ENCODE measurements at places on chromosomes 1 and 21. TPM values are rescaled to one million over a fixed set of nuclear protein-coding genes. Genes with fewer than 3 reads are reported as not detected.
A peak's percentile ranks its signal among the peaks of the same experiment; 100 is the strongest.

The CYP4A22 gene
- total RNA-seq: not detected

The CRABP2 gene
- 4.5 TPM for total RNA-seq

The OPTC gene
- total RNA-seq: not detected

The FAM3B gene
- total RNA-seq: 9.9 TPM

The LCE1C gene
- not detected for total RNA-seq

The C1orf74 gene
- total RNA-seq: 2.0 TPM

The RGS7 gene
- not detected for total RNA-seq

The CFHR4 gene
- not detected for total RNA-seq

- DNase-seq: no peak
- H3K4me3 ChIP-seq: no peak overlapping the region
- peaks cover 11% of the 10 kb centered on the region for H3K4me1 ChIP-seq
- no peaks in the 10 kb centered on the region for H3K27me3 ChIP-seq
Observed at GRCh38 chr1:167710836-167711235, 10.9 kb upstream of the MPZL1 start.

DNA sequence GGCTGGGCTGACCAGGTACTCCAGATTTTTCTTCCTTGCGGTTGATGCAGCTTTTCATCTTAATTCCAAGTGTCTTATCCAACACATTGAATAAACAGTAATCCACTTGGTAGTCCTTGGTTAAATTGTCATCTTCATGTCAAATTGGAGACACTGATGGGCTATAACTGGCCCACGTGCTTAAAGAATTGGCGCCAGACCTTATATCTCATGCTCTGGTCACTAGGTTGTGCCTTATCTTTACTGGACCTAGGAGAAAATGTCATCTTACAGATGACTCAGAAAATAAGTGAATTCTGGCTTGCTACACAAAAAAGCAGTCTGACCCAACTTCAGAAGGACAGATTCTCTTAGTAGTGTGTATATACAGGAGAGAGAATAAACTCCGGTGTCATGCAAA, 16.2 kb downstream of the LRRC42 start:
- peaks cover 1% of the 10 kb centered on the region for H3K4me1 ChIP-seq
- no peak for DNase-seq
- no peaks in the 10 kb centered on the region for H3K27me3 ChIP-seq
- H3K4me3 ChIP-seq: no peak overlapping the region

DNA sequence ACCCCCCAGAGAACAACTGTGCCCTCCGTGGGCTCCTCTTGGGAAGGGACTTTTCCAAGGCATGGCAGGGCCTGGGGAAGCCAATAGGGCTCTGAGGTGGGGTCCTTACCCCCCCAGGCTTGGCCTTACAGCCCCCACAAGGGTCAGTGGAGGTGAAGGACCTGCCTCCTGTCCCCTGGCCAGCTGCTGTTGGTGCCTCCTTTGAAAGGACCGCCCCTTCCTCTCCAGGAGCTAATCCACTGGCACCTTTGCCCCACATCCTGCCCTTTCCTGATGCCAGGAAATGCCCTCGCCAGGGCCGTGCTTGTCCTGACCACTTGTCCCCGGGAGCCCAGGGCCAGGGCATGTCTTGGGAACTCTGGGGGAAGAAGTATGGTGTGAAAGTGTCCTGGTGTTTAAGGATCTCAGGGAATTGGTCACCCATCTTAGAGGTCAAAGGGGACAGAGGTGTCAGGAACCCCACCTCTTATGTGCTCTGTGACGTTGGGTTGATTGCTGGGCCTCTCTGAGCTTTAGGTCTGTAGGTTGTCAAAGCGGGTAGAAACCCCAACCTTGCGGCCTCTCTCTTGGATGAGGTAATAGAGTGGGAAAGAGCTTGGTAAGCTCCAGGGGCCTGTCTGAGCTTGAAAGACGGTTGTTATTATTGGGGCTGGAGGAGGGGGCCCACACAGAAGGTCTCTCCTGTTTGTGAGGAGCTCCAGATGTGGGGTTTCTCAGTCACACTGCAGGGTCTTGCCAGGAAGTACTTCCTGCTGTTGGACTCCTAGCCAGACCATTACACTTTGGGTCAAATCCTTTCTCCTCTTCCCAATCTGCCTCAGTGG, 2.8 kb downstream of the KCNQ4 start:
- H3K4me3 ChIP-seq: no peak overlapping the region
- DNase-seq: no peak
- no peak overlapping the region for H3K27ac ChIP-seq
- H3K36me3 ChIP-seq: no peaks in the 10 kb centered on the region
- no peaks in the 10 kb centered on the region for H3K27me3 ChIP-seq

DNA sequence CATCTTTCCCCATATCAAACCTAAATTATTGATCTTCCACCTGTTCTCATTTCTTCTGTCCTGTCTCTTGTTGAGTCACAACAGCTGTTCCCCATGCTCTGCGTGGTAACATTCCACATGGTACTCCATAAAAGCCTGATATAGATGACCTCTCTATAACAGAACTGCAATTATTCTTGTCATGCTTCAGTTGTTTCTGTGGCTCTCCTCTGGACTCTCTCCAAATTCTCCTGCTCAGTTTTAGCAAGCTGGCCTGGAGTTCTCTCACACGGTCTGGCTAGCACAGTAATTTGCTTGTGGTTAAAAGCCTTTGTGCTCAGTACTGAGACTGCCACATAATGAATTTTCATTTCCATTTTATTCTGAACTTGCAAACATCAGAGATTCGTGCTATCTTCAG, 10.6 kb upstream of the LRRC39 start:
- peaks cover 14% of the 10 kb centered on the region for H3K4me1 ChIP-seq
- H3K27ac ChIP-seq: peak overlapping the region; percentile 53
- DNase-seq: peak; percentile 68
- H3K36me3 ChIP-seq: no peaks in the 10 kb centered on the region

- no peak overlapping the region for H3K27ac ChIP-seq
- H3K4me1 ChIP-seq: peaks cover 35% of the 10 kb centered on the region
- DNase-seq: no peak
- H3K36me3 ChIP-seq: peaks cover 9% of the 10 kb centered on the region
Observed at GRCh38 chr1:113950908-113951307, 21.8 kb downstream of the HIPK1 start.

DNA sequence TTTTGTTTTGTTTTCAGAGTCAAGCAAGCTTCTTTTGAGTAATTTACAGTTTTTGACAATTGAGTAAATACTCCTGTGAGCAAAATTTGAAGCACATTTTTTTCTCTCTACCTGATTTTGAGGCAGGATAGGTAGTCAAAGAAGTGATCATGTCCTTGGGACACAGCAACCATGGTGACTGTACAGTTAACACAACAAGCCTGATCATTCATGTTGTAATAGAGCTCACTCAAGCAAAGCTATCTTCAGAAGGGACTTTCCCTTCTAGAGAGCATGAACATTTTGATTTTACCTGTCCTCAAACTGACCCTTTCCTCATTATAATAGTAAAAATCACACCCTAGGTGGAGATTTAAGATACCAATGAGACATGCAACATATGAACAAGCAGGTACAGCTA, 126.5 kb upstream of the KCNK1 start:
- no peak overlapping the region for H3K4me3 ChIP-seq
- H3K36me3 ChIP-seq: no peaks in the 10 kb centered on the region
- H3K27me3 ChIP-seq: no peaks in the 10 kb centered on the region
- H3K4me1 ChIP-seq: no peaks in the 10 kb centered on the region

GRCh38 chr1:226447932-226448665, 40.2 kb upstream of the PARP1 start:
- no peak overlapping the region for H3K4me3 ChIP-seq
- H3K27ac ChIP-seq: no peak overlapping the region
- H3K27me3 ChIP-seq: no peaks in the 10 kb centered on the region

DNA sequence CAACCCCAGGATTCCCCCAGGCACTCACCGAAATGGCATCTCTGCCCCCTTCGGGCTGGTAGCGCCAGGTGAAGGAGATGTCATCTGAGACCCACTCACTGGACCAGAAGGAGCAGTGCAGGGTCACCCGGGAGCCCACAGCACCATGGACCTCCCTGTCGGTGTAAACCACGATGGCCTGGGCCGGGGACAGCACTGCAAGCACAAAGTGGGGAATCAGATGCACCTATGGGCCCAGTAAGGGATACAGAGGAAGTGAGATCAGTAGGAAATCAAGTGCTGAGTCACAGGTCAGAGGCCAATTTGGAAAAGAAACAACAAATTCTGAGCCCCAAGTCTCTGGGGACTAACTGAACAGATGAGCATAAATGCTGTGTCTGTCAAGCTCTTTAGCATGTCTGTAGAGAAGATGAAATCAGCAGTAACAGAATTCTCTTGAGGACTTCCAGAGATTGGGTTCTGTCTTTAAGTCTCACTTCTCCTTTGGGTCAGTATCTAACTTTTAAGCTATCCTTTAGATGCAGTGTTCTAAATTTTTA, 2.5 kb downstream of the MPZ start:
- H3K4me3 ChIP-seq: no peak overlapping the region
- DNase-seq: no peak
- no peaks in the 10 kb centered on the region for H3K36me3 ChIP-seq
- H3K27me3 ChIP-seq: no peaks in the 10 kb centered on the region
- H3K4me1 ChIP-seq: peaks cover 21% of the 10 kb centered on the region

- H3K27me3 ChIP-seq: no peaks in the 10 kb centered on the region
- DNase-seq: no peak
- no peaks in the 10 kb centered on the region for H3K36me3 ChIP-seq
- H3K27ac ChIP-seq: no peak overlapping the region
- H3K4me1 ChIP-seq: no peaks in the 10 kb centered on the region
Observed at GRCh38 chr1:6897138-6897537, 111.9 kb downstream of the CAMTA1 start.

- H3K4me3 ChIP-seq: no peak overlapping the region
- no peaks in the 10 kb centered on the region for H3K27me3 ChIP-seq
- no peak overlapping the region for H3K27ac ChIP-seq
- DNase-seq: no peak
- no peaks in the 10 kb centered on the region for H3K4me1 ChIP-seq
Observed at GRCh38 chr1:99731384-99731783, 35.1 kb downstream of the FRRS1 start.

DNA sequence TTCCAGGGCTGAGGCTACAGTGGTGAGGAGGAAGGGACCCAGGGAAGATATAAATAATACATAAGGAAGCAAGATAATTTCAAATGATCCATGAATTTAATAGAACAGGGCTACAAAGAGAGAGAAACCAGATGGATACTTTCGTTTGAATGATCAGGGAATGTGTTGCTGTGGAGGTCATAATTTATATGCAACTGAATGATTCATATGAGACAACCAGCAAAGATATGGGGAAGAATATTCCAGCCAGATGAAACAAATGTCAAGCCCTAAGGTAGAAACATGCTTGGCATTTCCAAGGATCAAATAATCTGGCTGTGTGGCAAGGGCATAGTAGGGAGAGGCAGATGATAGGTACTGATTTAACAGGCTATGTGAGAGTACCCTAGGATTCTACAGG, 84.8 kb upstream of the ZC3H11B start:
- no peaks in the 10 kb centered on the region for H3K27me3 ChIP-seq
- no peaks in the 10 kb centered on the region for H3K36me3 ChIP-seq
- no peak for DNase-seq
- no peak overlapping the region for H3K4me3 ChIP-seq

DNA sequence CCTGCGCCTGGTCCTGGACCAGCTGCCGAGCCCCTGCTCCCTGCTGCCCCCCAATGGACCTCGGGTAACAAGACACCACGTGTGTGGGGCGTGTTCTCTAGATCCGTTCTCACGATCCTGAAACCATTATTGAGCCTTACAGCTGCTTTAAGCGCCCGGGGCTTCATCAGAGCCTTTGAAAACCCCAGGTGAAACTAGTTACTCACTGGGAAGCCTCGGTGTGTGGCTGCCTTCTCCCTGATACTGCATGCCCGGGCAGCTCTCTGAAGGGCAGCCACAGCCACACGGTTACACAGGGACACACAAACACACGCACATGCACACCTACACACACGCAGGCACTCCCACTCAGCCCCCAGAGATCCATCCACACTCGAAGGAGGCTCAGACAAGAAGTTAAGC, 5.3 kb downstream of the HES2 start:
- no peak overlapping the region for H3K27ac ChIP-seq
- no peak overlapping the region for H3K4me3 ChIP-seq
- peaks cover 20% of the 10 kb centered on the region for H3K27me3 ChIP-seq

DNA sequence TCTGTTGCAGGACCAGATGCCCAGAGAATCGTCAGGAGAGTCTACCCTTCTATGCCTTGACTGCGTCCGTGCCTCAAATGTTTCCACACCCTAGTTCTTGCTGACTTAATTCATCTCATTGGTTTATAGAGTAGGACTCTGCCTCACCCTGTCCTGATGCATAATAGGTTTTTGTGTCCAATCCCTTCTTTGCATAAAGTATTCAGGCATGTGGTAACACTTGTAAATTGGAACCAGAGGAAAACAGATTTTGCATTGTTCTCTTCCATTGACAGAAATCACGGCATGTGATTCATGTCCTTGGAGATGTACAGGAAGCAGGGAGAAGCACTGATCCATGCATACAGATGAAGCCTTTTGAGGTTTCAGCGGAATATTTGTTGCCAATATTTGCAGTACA, 29.5 kb downstream of the PLPPR5 start:
- H3K36me3 ChIP-seq: no peaks in the 10 kb centered on the region
- no peak overlapping the region for H3K4me3 ChIP-seq
- no peaks in the 10 kb centered on the region for H3K4me1 ChIP-seq
- DNase-seq: no peak
- no peaks in the 10 kb centered on the region for H3K27me3 ChIP-seq
- H3K27ac ChIP-seq: no peak overlapping the region

- H3K4me1 ChIP-seq: no peaks in the 10 kb centered on the region
- no peak overlapping the region for H3K27ac ChIP-seq
- no peak overlapping the region for H3K4me3 ChIP-seq
Observed at GRCh38 chr1:101060992-101061391, 35.4 kb upstream of the DPH5 start.

DNA sequence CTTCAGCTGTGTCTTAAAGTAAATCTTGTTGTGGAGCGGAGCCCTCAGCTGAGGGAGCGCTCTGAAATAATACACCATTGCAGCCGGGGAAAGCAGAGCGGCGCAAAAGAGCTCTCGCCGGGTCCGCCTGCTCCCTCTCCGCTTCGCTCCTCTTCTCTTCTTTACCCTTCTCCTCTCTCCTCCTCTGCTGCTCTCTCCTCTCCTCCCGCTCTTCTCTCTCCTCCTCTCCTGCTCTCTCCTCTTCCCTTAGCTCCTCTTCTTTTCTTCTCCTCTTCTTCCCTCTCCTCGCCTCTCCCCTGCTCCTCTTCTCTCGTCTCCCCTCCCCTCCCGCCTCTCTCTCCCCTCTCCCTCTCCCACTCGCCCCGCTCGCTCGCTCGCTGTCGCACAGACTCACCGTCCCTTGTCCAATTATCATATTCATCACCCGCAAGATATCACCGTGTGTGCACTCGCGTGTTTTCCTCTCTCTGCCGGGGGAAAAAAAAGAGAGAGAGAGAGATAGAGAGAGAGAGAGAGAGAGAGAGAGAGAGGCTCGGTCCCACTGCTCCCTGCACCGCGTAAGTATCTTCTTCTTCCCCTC, at the start of gene PROX1:
Gene PROX1, plus strand, starts transcription at position 47 of the 580 bp plus-strand sequence. CDS start 8,563 bp downstream, outside the sequence.
- no peak for DNase-seq
- peak within 1 kb of the TSS; percentile 88 for H3K27ac ChIP-seq
- H3K4me1 ChIP-seq: peaks cover 41% of the 10 kb centered on the region
- peak within 1 kb of the TSS; percentile 47 for H3K4me3 ChIP-seq

GRCh38 chr21:34877485-34878128, 171.5 kb downstream of the RUNX1 start:
- peak overlapping the region; percentile 44 for H3K27ac ChIP-seq
- no peaks in the 10 kb centered on the region for H3K27me3 ChIP-seq
- peak; percentile 97 for DNase-seq
- no peak overlapping the region for H3K4me3 ChIP-seq

GRCh38 chr1:41740630-41741239, 178.0 kb downstream of the HIVEP3 start:
- H3K4me3 ChIP-seq: no peak overlapping the region
- H3K4me1 ChIP-seq: peaks cover 8% of the 10 kb centered on the region
- no peak for DNase-seq
- H3K27ac ChIP-seq: no peak overlapping the region
- H3K27me3 ChIP-seq: no peaks in the 10 kb centered on the region

GRCh38 chr1:54487571-54488050, 60.4 kb upstream of the ACOT11 start:
- DNase-seq: peak; percentile 55
- no peaks in the 10 kb centered on the region for H3K36me3 ChIP-seq
- H3K4me1 ChIP-seq: peaks cover 18% of the 10 kb centered on the region
- peak overlapping the region; percentile 73 for H3K27ac ChIP-seq
- no peak overlapping the region for H3K4me3 ChIP-seq
